NCI-H460 (cell line): ENCODE measurements at places on chromosomes 16 and 17.

- DNase-seq: no peak
These were observed 19.9 kb upstream of the PITPNM3 start for GRCh38 chr17:6576038-6576785.

- DNase-seq: peak; percentile 70
These were observed 6.8 kb downstream of the KIFC3 start for GRCh38 chr16:57795431-57795878.

- no peak for DNase-seq
These were observed 87.8 kb downstream of the ZZEF1 start for GRCh38 chr17:4055014-4055413.

- DNase-seq: no peak
These were observed 58.2 kb downstream of the PRKCB start for GRCh38 chr16:23893986-23894385.

DNA sequence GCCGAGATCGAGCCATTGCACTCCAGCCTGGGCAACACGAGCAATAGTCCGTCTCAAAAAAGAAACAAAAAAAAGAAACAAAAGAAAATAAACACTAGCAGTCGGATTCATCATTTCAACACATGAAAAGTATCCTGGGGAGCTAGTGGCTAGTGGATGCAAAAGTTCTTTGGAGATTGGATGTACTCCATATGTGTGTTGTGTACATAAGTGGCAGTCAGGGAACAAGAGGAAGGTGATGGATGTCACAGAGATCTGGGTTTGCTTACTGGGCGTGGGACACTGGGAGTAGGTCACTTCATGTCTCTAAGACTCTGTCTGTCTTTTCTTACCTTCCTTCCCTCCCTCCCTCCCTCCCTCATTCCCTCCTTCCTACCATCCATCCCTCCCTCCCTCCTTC, 35.4 kb downstream of the MRC2 start:
- DNase-seq: no peak

DNA sequence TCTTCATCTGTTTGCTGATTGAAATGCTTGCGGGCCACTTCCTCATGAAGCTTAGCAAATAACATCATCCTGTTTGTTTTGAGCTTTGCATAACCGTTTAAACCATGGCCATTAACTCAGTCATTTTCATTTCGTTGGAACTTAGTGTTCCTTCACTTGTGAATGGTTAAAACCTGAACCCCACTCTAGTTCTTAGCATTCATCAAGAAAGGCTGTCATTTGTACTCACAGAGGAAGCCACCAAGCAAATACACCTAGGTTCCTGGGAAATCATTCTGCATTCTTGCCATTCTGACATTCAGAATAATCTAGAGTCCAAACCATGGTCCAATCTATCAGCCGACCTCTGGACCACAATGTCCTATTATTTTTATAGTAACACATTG, 8.4 kb upstream of the TAT start:
- DNase-seq: no peak

GRCh38 chr17:50690887-50691549, 16.7 kb downstream of the ANKRD40 start:
- no peak for DNase-seq

GRCh38 chr17:19991252-19991885, 13.7 kb upstream of the AKAP10 start:
- DNase-seq: no peak

- DNase-seq: peak; percentile 49
These were observed 4.8 kb upstream of the SHISA9 start for GRCh38 chr16:12896562-12896961.

DNA sequence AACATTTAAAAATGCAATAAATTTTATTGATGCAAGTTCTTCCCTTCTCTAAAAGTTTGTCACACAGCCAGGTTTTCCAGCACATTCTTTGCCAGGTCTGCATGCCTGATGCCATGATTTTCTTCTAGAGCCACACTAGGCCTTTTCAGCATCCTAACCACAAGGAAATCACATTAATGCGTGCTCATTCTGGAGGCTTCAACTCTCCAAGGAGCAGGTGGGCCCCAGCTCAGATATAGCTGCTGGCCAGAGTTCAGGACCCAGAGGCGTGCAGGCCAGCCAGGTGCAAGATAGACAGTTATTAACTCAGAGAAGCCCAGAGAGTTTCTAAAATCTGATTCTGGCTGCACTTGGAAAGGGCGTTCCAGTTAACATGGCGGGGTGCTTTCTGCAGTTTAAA, 124.5 kb upstream of the MAF start:
- DNase-seq: no peak

DNA sequence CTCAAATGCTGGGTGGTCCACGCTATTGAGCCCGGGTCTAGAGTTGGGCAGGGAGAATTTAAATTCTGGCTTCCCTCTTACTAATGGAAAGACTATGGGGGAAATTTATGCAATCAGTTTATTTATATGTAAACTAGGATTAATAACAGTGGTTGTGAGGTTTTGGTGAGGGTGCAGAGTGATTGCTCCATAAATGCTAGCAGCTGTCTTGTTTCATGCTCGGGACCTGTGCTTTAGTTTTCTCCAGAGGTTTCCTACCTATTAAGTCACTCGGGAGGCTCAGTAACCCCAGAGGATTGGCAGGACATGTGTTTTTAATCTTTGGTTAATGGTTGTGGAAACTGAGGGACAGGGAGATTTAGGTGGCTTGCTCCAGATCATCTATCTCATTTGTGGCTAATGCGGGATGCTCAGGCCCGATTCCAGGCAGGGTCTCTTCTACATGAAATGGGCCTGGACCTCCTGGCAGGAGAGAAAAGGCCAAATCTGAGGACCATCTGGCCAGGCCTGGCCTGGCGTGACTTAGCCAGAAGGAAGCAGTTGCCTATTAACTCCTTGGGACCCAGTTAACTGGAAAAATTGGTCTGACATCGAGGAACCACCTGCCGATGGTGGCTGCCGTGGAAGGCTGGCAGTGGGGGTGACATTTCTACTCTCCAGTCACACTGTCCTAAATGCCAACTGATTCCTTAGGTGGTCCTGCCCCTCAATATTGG, 2.1 kb downstream of the PRCD start:
- DNase-seq: no peak

GRCh38 chr16:75062135-75062975, 54.2 kb downstream of the LDHD start:
- DNase-seq: no peak

- no peak for DNase-seq
These were observed 210.0 kb downstream of the FTO start for GRCh38 chr16:53913920-53914319.

GRCh38 chr17:37490022-37490587, 414 bp downstream of the DUSP14 start:
- DNase-seq: peak; percentile 36

- no peak for DNase-seq
These were observed 1.5 kb upstream of the ELOB start for GRCh38 chr16:2778630-2778958.

GRCh38 chr17:31327534-31328159, 6.2 kb upstream of the EVI2A start:
- DNase-seq: no peak

DNA sequence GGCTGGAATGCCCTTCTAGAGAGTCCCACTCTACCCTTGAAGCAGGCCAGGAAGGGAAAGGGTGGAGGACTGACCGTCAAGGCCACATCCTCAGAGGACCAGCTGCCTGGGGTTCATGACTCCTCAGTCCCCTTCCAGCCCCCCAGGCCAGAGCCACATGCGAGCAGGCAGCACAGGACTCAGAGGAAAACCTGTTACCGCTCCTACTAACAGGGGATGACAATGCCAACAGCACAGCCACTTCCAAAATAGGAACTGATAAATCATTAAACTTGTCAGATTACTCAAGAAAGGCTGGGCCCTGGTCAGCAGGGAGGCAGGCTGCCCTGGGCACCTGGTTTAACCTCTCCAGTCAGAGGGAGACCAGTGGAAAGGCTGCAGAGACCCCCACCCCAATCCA, 206.2 kb upstream of the SDK2 start:
- no peak for DNase-seq

- no peak for DNase-seq
These were observed 20.5 kb downstream of the FOXL1 start for GRCh38 chr16:86598607-86599565.

DNA sequence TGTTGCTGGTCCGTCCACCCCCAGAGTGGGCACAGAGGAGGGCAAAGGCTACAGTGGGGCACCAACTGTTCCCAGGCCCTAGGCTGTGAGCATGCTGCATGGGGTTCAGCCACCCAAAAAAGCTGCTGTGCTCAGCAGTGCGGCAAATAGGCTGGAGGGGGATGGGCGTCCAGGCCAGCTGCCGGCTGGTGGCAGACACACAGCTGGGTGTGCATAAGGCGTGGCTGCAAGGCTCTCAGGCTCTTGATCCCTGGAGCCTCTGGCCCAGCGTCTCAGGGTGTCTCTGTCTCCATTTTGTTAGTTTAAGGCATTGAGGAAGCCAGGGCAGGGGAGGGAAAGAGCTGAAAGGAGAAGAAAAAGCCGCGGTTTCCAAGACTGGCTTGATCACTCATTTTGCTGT, 8.8 kb downstream of the RPL19 start:
- DNase-seq: no peak

DNA sequence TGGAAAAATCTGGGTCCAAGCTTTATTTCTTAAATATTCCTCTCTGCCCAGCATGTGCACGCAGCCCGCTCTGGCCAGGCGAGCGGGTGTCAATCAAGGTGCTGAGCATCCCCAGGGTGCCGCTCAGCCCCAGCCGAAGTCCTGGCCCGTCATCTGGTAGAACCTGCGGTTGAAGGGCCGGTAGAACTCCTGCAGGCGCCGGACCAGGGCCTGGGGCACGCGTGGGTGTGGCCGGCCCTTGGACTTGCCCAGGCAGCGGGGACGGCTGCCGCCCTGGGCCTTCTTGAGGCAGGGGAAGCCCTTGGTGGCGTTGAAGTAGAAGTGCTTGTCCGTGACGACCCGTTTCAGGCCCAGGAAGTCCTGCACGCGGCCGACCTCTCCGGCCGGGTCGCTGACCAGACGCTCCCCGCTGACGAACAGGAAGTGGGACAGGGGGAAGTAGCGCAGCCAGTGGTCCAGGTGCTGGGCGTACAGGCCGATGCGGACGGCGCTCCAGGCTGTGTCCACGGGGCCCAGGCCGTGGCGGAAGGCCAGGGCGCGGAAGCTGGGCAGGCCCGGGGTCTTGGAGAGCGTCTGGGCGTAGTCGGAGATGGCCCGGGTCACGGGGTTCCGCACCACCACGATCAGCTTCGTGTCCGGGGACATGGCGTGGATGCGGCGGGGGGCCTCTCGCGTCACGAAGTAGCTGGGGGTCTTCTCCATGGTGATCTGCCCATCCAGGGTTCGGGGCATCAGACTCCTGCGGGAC, 6.6 kb downstream of the HS3ST6 start:
- no peak for DNase-seq

DNA sequence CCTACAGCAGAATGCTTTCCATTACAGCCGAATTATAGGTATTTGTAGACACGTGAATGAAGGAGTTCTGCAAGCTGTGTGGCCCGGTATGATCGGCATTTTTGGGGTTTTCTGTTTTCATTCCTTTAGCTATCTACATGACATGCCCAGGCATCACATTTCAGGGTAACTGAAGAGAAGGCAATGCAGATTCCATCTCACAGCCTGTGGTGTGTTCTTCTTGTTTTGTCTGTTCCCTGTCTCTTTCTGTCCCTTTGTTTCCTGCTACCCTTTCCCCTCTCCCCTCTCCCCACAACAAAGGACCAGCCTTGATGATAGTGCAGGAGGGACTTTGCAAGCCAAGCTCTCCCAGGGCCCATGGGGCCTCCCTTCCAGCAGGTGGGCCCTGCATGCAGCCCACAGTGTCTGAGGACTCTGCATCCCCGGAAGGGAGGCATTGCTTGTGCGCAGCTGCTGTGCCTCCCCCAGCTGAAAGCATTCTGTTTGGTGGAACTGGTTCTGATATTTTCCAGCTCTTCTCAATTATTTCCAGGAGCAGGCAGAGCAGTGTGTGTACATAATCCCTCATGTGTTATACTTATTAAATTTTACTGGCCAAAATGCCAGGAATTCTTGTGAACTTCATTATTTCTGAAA, 207.4 kb downstream of the RPTOR start:
- DNase-seq: no peak

DNA sequence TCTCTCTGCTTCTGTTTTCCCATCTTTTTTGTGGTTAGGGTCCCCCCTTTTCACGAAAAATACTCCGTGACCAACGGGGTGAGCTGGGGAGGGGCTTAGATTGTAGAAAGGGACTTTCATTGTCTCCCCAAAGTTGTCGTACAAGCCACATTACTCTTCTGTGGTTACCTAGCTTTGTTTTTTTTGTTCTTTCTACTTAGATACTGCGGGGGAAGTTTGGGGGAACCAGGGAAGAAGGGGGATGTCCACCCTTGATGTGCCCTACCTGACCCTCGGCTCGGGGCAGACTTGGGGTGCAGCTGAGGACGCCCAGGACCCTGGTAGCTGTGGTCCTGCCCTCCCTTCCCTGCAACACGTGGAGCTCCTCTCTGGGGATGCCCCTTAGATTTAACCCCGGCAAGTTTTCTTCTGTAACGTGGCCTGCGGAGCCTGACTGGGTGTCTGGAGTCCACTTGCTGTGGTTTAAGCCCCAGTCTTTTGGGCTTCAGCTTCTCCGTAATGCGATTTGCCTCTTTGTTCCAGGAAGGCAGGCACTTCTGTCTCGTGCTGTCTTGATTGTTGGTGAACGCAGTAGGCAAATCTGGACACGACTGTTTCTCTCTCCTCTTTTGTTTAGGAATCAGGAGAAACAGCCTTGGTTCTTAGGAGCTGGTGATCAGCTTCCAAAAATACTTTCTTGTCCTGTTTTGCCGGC, 892 bp downstream of the ABCC1 start:
- DNase-seq: no peak

- DNase-seq: no peak
These were observed at the start of gene RARA for GRCh38 chr17:40309031-40309948. TSS of gene RARA (plus strand) at chr17:40309180. CDS start at chr17:40331219, 22,039 bp downstream.
